Mucosa of descending colon (tissue), 3 donors: ENCODE measurements at places on chromosomes 1 and 21.
A peak's percentile ranks its signal among the peaks of the same experiment; 100 is the strongest.

DNA sequence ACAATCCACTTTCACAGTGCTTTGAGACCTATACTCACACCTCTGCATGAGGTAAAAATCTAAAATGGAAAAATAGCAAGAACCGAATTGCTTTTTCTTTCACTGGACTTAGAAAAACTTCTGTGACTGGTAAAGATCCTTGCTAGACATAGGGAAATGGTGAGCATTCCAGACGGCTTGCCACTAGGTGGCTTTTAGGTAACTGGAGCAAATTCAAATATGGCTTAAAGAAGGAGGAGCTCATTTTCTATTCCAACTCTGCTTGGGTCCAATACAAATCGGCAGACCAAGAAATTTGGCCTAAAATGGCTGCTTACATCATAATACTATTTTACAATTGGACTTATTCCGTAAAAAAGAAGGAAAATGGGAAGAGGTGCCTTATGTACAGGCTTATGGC, 977.9 kb downstream of the ADGRL2 start:
- no peak for DNase-seq

DNA sequence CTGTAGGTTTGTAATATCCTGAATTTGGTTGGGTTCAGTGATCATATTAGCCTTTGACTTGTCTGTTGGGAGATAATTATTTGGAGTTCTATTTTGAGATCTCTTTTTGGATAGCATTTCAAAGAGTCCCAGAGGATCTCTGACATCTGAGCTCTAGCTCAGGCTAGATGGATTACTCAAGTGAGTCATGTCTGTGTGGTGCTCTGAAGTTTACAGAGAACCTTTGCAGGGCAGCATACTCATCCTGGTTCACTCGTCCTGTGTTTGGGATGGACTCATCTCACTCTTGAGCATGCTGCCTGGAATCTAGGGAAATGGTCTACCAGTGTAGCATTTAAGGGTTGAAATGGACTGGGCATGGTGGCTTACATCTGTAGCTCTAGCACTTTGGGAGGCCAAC, 29.4 kb upstream of the BMP8A start:
- no peak for DNase-seq

- DNase-seq, result no peak
Measured at GRCh38 chr1:200496937-200497336, 87.1 kb upstream of the ZNF281 start.

DNA sequence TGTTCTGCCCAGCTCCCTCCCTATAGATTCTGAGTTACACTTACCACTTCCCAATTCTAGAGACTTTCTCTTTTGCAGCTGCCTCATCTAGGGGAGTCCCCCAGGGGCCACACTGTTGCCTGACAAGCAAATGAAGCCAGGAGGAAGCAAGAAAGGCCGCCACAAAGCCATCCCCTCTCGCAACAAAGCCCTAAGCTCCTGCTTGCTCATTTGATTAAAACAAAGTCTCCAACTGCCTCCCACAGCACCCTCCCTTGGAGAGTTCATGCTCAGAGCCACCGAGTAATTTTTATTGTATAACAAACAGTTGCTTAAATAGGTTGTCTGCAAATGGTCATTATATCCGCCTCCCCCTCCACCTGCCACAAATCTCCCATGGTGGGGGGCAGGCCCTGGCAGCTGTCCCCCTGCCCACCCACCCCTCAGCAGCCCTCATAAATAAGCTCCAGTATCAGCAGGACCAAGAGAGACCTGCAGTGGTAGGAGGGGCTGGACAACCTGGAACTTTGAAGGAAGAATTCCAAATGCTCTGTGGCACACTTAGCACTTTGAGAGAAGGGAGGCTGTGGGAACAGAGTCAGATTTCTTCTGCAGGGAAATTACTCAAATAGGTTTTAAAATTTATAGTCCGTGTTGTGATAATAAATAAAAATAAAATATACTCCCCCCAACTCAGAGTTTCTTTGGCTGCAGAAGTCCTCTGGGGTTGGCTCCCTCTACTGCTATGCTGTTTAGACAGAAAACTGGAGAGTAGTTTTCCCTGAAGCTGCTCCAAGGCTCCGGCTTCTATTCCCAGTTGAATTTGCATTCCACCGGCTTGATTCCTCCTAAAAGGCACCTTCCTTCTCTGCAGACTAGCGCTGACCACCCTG, 237.5 kb downstream of the TTLL7 start:
- DNase-seq, result peak; percentile 2

DNA sequence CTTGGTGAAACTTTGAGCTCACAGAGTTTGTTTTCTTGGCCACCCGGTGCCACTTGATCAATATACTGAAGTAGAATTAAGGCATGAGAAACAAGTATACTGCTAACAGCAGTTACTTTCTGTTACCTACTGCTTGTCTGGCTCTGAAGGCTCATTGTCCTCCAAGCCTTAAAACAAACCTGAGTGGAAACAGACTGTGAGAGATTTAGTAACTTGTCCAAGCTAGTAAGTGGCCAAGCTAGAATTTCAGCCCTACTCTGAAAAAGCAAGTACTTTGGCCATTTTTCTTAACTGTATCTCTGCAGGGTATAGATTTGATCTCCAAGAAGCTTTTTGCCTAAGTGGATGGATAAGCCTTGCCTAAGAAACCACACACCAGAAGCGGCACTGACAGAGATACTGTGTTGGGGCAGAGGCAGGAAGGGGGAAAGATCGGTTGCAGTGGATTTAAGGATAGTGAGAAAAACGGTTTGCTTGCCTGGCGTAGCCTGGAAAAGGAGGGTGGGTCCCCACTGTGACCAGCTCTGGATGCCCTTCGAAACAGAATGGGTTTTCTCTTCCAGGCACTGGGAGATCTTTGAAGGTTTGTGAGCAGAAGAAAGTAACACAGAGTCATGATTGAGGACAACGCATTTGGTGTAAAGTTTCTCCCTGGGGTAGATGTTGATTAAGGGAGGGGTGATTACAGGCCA, 2.1 kb upstream of the MACO1 start:
- DNase-seq, result no peak

DNA sequence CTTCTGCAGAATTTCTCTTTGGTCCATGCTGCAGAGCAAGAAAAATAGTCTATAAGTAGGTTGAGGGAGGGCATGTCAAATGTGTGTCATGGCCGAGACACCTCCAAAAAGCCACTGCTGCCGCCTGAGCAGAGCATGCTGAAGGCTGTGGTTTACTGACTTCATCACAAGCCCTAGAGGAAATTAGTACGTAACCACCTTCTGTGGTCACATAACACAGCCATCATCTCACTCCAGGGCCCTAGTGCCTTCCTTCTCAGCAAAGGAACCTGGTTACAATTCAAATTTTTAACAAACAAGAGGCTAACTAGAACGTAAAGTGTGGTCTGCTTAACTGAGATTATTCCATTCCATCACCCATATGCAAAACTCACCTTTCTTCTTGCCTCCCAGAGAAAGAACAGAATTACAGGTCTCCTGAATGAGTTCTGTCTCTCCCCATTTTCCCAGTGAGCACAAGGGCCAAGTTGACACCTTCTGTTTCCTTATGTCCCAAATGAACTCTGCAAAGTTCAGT, at the start of gene PTPN22:
Gene PTPN22 (minus strand): TSS at position 116 of the 517 bp plus-strand sequence.
- peak; percentile 56 for DNase-seq

- DNase-seq, result peak; percentile 74
Measured at GRCh38 chr1:17108786-17109185, 10.5 kb downstream of the PADI2 start.

DNA sequence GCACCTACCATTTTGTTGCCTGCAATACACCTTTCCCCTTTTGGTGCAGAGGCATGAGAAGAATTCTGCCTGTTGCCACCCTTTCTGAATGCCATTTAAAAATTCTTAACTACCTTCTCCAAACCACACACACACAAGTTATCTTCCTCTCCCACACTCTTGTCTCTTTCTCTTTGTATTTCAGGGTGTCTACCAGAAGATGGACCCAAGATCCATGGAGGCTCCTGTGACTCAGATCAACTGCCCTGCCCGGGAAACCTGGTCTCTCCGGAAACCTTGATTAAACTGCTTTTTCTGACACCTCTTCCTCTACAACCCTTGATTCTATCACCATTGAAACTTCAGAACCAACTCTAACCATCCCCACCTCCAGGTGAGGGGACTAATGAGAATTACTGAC, 2.4 kb upstream of the TARS2 start:
- DNase-seq, result no peak

DNA sequence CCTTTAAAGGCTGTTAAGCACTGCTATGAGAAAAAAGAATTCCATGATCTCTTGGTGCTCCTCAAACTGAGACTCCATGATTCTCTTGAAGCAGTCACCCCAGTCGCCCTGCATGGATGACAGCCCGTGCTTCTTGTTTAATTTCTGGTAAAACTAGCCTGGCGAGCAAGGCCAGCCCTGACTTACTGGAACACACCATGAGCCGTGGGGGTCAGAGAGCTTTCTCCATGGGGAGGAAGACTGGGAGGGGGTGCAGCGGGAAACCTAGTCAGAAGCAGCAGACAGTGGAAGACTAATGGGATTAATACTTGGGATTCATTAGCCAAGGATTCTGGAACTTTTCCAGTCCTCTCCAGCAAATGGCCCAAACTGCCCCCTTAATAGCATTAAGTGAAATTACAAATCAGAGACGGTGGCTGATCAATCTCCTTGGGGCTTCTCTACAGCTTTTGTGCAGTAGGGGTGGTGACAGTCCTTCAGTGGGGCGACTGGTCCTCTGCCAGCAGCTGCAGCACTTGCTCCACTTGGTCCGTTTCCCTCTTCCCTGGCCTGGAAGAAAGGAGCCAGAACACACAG, 57.2 kb upstream of the LRRN2 start:
- DNase-seq, result no peak

DNA sequence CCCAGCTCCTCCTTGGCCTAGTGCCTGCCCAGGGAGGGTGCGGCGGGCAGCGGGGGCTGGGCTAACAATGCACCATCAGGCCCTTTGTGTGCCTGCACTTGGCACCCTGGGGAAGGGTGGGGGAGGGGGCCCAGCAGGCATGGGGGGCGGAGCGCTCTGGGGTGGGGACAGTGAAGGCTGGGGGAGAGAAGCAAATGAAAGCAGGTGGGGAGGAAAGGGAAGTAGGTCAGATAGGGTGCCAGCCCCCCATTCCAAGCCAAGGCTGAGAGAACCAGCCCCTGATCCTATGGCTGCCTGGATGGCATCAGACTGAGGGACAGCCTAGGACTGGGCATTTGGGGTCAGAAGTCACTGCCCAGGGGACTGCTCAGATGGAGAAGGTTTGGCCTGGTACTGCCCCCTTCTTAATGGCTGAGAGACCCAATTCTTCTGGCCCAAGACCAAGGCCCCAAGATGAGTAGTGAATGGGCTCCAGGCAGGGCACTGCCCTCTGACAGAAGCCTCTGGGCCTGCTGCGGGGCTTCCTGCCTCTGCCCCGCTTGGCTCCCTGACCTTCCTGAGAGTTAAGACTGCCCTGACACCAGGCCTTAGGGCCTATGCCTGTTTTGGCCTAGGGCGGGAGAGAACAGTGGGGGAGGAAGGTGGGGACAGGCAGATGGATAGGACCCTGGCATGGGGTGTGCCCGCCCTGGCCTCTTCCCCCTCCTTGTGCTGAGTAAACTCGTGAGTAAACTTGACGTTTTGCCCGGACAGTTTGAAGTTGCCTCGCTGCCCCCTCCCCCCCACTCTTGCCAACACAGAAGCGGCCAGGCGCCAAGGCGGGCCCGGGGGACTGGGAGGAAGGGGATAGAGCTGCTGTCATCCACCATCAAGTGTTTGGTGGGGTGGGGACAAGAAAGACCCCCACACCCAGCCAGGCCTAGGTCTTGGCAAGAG, 2.7 kb downstream of the ZBTB7B start:
- peak; percentile 90 for DNase-seq

GRCh38 chr1:183126528-183126927, 59.5 kb upstream of the LAMC2 start:
- no peak for DNase-seq

DNA sequence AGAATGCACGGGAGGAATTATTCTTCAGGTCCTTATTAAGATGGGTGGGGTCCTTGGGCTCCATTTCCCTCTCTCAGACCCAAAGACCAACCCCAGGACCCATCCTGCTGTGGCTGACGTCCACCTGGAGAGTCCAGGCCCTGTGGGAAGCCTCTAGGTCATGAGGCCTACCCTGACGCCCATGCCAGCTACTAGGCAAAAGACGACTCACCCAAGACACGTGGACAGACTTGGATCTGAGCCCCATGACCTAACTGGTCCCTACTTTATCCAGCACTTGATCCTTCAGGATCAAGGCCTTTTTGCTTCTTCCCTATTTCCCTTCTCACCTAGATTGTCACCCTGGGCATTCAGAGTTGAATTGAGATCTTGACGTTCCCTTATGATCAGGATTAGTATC, 56.0 kb upstream of the CASZ1 start:
- DNase-seq, result no peak

- no peak for DNase-seq
Measured at GRCh38 chr1:55059302-55060132, 20.2 kb downstream of the PCSK9 start.

DNA sequence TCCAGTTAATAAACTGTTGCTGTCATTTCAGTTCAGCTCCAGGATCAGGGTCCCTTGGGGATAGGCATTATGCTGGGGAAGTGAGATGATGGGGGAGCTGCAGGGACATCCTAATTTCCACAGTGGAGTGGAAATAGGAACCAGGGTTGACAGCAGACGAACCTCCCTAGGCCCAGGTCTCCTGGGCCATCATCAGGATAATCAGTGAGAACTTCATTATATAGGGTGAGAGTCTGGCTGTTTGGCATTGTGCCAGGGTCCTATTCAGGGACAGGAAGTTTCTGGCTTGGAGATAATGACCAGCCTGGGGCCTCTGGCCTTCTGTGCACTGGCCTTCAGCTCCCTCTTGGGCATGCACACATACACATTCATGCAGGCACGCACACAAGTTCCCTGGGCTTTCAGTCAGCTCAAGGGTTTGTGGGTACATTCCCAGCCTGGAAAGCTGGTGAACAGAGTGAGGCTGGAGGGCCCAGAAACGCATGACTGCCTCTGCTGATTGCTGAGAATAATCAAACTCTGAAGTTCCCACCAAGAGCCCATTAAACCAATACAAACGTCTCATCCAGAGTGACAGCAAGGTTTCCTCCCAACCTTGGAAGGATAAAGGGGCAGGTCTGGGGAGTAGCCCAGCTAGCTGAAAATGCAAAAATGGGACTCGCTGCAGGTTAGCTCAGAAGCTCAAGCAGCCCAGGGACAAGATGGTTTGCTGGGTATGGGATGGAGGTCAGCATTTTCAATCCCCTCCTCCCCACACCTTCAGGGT, 13.9 kb upstream of the LRIG2 start:
- no peak for DNase-seq

- DNase-seq, result no peak
Measured at GRCh38 chr1:50522691-50523342, 99.6 kb upstream of the DMRTA2 start.

- DNase-seq, result no peak
Measured at GRCh38 chr1:194044892-194045291, 858.5 kb upstream of the B3GALT2 start.

- no peak for DNase-seq
Measured at GRCh38 chr21:43805275-43805800, 16.0 kb downstream of the RRP1 start.

DNA sequence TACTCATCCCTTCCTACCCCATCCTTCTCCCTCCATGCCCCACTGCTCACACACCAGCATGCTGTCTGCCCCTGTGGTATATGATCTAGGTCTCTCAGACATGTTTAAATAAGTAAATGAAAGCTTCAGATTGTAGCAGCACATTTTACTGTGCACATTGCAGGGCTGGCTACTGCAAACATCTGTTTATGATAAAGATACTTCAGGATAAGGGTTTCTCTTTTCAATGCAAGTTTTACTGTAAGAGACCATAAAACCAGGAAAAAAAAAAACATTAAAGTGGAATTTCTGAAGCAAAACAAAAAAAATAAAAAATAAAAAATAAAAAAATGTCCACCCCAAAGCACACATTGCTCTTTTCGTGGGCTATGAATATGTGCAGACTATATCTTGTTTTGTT, 184.4 kb downstream of the USH2A start:
- no peak for DNase-seq
